Fibroblast of skin of scalp (primary cell): ENCODE measurements at places on chromosomes 5 and 9.
A peak's percentile ranks its signal among the peaks of the same experiment; 100 is the strongest.

DNA sequence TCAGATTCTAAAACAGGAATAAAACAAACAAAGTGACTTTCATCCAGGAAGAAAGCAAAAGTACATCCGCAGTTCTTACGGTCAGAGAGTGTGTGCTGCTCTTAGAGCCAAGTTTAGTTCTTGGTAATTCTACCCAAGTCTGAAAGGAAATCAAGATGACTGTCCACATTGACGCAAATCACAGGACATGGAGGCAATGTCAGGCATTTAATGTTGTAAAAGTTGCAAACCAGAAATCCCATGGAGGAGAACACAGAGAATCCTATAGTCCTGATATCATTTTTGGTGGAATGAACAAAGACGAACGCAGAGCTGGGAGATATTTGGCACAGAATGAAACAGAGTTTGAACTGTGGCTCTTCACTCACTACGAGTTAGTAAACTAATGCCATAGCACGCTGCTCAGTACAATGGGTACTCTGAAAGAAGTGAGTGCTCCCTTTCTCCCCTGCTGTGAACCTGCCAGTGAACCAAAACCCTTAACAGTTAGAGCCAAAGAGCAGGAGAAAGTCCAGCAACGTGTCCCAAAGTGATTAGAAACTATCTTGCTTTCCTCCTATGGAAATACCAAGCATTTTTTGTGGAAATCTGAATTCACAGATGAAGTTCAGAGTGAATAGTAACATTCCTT is 74.3 kb downstream of the MUSK start:
- DNase-seq, result peak; percentile 76

GRCh38 chr5:388266-389196 is 54.4 kb upstream of the EXOC3 start:
- DNase-seq, result no peak

GRCh38 chr9:124482431-124483031 is 24.7 kb downstream of the NR5A1 start:
- no peak for DNase-seq

DNA sequence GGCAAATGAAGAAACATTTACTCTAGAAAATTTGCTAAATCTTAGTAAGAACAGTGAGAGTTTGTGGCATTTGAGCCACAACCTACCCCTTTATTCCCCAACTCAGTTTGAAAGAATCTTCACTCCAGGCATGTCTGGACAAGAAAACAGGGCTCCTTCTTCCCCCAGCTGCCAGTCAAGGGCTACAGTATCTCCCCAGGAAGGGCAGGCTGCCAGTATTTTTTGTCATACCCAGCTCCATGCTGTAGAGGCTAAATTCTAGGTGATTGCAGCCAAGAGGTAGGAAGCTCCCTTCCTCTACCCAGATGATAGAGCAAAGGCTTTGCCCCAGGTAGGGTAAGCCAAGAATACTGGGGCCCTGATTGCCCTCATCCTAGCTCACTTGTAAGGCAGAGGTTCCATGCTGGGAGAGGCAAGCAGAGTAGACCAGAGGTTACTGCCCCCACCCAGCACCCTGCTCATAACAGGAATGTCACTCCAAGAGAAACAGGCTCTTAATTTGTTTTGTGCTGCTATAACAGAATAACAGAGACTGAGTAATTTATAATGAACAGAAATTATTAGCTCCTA is 20.0 kb upstream of the GRPEL2 start:
- DNase-seq, result peak; percentile 28

DNA sequence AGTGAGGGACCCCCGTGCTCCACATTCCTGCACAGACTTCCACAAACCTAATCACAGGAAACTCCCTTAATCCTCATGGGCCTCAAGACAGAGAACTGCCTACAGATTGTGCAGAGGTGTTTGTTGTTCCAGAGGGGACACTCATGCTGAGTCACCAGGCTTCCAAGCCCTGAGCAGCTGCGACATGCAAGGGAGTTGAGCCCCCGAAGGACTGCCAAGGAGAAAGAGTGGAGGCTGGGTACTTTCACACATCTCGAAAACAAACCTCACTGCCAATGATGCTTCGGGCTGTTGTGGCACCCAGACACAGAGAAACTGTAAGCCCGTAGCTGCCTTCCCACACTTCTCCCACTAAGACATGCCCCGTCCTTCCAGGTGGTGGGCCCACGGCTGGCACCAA is 480.8 kb downstream of the CDH12 start:
- peak; percentile 34 for DNase-seq

DNA sequence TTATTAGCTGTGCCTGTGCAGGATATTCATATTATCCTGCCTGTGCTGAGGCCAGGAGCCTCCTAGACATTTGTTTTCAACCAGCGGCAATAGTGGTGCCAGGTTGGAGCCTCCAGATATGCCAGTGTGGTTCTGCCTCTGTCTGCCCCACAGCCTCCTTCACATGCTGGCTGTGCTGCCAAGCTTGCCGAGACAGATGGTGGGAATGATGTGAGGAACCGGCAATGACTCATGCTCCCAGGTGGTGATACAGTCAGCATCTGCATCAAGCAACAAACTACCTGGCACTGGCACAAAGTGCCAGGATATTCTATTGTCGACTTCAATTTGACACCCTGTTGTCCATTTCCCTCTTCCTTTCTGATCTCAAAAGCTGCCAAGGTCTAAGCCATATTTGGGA is 285.7 kb downstream of the CHSY3 start:
- DNase-seq, result no peak

DNA sequence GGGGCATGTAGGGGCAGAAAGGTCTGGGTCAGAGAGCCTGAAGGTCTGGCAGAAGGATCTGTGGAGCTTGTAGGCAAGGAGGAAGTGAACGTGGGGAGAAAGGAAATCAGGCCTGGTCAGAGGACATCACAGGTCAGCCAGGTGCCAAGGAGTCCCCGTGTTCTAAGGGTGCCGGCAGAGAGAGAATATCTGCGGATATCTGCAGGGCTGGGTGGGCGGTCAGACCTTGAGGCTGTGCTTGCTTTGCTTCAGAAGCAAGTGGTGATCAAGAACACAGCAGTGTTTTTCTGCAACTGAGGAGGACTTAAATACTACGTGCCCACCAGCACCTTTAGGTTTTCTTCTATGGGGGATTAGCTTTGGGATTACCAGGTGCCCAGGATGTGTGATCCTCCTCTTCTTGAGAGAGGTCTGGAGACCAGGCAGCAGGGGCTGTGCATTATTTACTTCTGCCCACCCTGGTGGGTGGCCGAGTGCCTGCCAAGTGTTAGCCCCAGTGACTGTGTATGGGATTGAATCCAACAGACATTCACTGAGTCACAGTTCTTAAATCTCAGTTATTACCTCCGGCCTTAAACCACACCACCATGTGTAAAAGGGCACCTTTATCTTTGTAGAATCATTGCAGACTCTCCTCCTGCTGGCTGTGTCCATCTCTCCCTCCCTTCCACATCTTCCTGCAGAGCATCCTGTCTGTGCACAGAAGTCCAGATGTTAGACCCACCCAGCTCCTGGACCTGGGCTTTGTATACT is 12.5 kb upstream of the SHB start:
- no peak for DNase-seq

DNA sequence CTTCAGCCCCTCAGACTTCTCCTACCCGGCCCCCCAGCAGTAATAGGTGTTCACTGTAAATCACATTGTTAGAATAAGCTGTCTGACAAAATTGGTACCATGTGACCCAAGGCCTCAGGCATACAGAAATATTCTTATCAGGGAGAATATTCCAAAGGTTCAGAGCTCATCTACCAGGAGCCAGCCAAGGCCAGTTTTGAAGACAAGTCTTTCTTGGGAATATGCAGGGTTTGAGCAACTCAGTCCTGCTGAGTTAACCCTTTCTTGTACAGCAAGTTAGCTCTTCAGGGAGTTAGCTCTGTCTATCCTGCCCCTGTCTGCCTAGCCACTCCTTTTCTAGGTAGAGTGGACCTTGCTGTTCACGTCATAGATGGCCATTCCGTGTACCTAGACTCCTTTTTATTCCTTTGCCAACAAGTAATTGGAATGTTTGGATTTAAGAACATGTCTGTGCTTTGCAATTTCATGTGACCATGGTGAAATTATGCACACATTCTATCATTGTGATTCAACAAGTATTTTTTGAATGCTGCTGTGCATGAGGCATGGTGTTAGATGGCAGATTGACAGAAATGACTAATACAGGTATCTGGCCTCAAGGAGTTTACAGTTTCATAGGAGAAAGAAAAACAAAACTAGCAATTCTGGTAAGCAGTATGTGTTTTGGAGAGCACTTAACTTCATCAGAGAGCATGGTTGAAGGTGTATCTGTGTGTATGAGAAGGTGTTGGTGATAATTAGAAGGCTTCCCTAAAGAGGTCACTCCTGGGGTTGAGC is 22.6 kb downstream of the TGFBR1 start:
- DNase-seq, result peak; percentile 73

DNA sequence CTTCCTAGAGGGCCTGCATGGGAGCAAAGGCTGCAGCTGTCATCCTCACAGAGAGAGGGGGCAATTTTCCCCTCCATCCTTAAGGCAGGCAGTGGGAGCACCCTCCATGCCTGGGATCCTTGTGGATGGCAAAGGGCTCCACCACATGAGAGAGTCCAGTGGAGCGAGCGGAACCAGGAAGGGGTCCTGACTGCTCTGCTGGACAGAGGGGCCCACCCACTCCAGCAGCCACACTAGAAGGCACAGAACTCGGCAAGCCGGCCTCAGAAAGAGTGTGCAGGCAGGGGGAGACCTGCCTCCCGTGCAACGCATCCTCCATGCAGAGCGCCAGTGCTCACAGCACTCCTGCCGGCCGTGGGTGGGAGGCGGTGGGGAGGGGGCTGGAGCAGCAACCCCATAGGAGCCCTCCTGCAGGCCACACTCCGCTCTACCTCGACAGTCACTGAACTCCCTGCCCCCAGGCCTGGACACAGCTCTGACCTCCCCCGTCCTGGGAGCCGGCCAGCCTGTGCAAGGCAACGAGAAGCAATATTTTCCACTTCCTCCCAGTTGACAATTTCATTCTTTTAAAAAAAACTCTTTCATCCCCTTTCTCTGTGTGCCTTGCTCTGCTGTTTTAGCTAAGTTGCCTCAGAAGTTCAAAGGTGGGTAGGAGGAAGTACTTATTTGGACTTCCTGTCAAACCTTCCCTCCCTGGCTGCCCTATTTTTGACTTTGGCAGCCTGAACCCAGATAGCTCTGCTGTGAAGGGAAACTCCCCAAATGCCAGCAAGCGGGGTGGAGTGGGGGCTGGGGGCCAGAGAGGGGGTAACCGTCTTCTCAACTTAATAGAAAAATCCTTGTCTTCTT is 5.3 kb upstream of the LCP2 start:
- DNase-seq, result no peak

GRCh38 chr9:13424204-13424603 is 144.7 kb upstream of the MPDZ start:
- DNase-seq, result no peak

DNA sequence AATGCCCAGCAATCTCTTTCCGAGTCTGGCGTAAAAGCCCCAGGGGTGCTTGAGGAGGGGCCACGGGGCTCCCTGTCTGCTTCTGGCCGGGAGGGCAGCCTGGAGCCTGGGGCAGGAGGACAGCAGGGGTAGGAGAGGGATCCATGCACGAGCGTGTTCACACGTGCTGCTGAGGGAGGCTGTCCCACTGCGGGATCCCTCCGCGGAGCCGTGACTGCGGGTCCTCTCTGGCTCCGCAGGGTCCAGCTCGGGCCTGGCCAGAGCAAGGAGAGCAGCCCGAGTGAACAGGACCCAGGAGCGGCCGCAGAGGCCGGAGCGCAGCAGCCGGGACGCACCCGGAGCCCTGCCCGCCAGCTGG is 78.4 kb downstream of the ZNF354C start:
- DNase-seq, result no peak

DNA sequence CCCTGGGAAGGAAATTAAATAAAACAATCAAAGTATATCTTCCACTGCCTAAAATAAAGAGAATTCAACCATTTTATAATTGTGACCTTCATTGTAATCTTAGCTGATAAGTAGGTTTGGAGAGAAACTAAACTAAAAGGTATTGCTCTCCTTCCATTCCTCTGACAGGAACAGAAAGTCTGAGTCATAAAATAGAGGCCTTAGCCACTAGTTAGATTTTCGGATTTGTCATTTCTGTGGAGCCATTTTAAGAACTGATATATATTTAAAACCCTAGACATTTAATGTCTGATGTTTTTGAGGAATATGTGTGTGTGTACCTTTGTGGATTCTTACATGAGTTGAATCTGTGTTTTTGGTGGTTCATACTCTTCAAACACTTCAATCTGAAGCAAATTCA is 11.8 kb upstream of the TMC1 start:
- peak; percentile 13 for DNase-seq

DNA sequence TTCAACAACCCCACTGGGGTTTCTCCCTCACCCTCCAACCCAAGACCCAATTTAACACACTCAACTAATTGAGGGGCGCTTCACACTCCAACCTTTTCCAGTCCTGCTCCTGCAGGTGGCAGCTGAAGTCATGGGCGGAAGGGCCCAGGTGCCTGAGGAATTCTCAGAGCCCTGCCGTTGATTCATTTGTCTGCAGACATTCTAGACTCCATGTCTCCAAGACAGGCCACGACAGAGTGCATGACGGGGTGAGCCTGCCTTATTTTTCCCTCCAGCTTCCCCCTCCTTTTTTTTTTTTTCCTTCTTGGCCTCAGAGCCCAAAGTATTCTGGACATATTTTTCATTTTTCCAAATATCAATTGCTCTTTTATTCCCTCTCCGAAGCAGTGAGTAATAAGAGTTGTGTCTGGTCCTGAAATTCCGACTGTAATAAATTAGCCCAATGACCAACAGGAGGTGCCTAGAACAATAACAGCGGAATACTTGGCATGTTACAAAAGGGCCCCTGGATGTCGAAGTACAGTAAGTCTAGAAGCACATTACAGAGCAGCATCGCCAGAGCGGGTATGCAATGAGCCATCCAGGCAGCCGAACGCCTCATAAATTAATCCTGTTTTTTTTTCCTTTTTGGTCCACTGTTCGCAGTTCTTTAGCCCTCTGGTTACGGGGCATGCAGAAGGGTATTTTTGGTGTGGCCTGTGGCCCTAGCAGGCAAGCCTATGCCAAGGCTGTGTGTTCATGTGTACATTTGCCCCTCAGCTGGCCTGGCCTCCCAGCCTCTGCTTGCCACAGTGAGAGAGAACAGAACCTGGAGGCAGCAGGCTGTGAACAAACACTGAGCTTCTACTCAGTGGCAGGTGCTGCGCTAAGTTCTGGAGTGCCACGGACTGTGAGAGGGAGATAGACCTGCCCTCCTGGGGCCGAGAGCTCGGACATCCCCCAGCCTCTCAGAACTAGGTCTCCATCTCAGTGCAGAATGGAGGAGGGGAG is 8.6 kb upstream of the SMIM23 start:
- peak; percentile 7 for DNase-seq

DNA sequence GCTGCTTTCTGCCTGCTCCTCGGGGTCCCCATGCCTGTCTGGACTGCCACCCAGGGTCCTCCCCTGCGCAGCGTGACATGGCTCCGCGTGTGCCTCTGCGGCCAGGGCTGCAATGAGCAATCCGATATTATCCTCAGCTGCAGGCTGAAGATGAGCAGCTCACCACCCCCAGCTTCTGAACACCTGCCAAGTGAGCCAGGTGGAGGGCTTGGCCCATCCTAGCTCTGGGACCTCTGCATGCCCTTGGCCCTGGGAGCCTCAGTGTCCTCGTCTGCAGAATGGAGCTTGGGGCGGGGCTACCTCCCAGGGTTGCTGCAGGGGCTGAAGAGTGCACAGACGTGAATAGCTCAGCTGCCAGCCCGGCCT is 4.1 kb upstream of the MYMK start:
- DNase-seq, result no peak

- no peak for DNase-seq
Measured at GRCh38 chr9:117821954-117822353, 117.8 kb downstream of the TLR4 start.

- DNase-seq, result no peak
Measured at GRCh38 chr9:117963493-117964090, 259.4 kb downstream of the TLR4 start.

- DNase-seq, result no peak
Measured at GRCh38 chr5:141780240-141780951, 97.8 kb downstream of the PCDH1 start.
